Right lobe of liver (tissue), 6 donors: ENCODE measurements at places on chromosomes 7 and 10. TPM values are rescaled to one million over a fixed set of nuclear protein-coding genes. Genes with fewer than 3 reads are reported as not detected.

DNA sequence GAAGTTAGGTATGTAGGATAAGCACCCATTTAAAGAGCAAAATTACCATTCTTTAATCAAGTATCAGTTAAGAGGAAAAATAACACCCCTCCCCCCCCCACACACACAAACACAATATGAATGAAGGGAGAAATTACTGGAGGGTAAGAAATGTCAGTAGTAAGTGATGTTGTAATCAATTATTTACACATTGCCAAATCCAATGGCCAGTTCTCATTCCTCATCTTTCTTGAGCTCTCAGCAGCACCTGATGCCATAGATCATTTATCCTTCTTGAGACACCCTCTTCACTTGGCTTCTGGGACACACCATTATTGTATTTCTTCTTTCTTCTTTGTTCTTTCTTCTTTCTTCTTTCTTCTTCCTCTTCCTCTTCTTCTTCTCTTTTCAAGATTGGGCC lies 33.7 kb upstream of the FAM3C start:
- no peak overlapping the region for H3K27ac ChIP-seq
- no peaks in the 10 kb centered on the region for H3K4me1 ChIP-seq
- no peak overlapping the region for H3K4me3 ChIP-seq

The ATRNL1 gene
- 0.81 TPM for total RNA-seq

- no peaks in the 10 kb centered on the region for H3K36me3 ChIP-seq
- no peak overlapping the region for H3K27ac ChIP-seq
- no peak overlapping the region for H3K4me3 ChIP-seq
- no peaks in the 10 kb centered on the region for H3K27me3 ChIP-seq
- H3K4me1 ChIP-seq = peaks cover 12% of the 10 kb centered on the region
These were observed 966.8 kb downstream of the LRMDA start for GRCh38 chr10:76398043-76398710.

DNA sequence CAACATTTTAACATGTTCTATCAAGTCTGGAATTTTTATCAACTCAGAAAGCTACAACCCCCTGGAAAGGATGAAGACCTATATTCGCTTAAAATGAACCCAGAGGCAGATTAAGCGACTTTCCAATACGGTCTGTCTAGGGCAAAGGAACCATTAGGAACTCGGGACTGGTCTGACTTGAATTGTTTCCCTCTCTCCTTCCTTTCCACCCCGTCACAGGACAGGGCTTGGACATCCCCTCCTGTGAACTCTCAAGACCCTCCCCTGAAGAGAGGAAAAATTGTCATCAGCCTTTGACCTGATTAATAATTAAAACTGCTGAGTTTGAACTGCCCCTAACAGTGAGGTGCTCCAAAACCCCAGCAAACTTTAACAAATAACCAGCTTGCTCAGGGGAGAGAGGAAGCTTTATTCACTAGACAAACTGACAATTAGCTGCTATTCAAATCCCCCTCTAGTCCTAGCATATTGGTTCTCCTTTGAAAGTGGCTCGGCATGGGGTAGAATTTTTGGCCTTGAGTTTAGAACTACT lies 22.6 kb upstream of the SLF2 start:
- no peaks in the 10 kb centered on the region for H3K27me3 ChIP-seq
- H3K4me1 ChIP-seq = no peaks in the 10 kb centered on the region
- no peak overlapping the region for H3K4me3 ChIP-seq
- no peaks in the 10 kb centered on the region for H3K36me3 ChIP-seq

The ZC3HAV1L gene
- 3.0 TPM for total RNA-seq

DNA sequence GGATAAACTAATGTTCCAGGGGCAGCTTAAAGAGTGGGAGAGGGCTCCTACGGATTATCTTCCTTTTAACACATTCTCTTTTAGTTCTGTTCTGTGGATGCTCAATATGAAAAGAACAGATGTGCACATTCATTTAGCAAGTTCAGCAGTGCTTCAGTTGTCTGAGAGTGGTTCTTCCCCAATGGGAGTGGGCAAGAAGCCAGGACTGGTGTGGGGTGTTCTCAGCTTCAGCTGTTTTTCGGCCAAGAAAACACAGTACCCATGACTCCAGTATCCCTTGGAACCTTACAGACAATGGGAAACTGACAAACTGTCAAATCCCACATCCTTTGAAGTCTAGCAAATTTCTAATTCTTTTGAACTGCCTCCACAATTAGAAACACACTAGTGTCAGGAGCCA lies 71.5 kb upstream of the LRRC17 start:
- H3K36me3 ChIP-seq = no peaks in the 10 kb centered on the region
- no peaks in the 10 kb centered on the region for H3K27me3 ChIP-seq
- no peak overlapping the region for H3K4me3 ChIP-seq
- H3K4me1 ChIP-seq = no peaks in the 10 kb centered on the region
- DNase-seq = no peak

The HOGA1 gene
- total RNA-seq = 16.8 TPM

- no peaks in the 10 kb centered on the region for H3K27me3 ChIP-seq
- H3K36me3 ChIP-seq = no peaks in the 10 kb centered on the region
- DNase-seq = no peak
- H3K4me3 ChIP-seq = no peak overlapping the region
- no peaks in the 10 kb centered on the region for H3K4me1 ChIP-seq
These were observed 2.6 kb downstream of the ABI1 start for GRCh38 chr10:26857991-26858706.

The HOXA3 gene
- 0.26 TPM for total RNA-seq

- no peaks in the 10 kb centered on the region for H3K27me3 ChIP-seq
- H3K36me3 ChIP-seq = no peaks in the 10 kb centered on the region
- H3K4me1 ChIP-seq = no peaks in the 10 kb centered on the region
- DNase-seq = no peak
These were observed 462.3 kb upstream of the PCDH15 start for GRCh38 chr10:55263327-55263726.

DNA sequence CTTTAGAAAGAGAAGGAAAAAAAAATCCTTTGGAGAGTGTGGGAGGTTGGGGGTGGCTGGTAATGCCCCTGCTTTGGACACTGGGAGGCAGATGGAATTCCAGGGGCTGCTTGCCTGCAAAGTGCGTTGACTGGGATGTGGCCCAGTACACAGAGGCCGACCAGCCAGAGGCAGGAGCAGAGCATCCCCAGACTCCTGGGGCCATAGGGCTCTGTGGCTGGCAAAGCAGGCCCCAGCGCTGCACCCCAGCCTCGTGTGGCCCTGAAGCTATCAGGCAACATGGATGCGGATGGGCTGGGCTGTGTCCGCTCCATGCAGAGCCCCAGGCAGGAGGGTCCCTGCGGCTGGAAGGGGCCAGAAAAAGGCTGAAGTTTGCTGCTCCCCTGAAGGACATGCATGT lies 361.6 kb upstream of the FZD8 start:
- no peak overlapping the region for H3K4me3 ChIP-seq
- H3K27ac ChIP-seq = no peak overlapping the region
- H3K27me3 ChIP-seq = no peaks in the 10 kb centered on the region
- no peak for DNase-seq
- no peaks in the 10 kb centered on the region for H3K4me1 ChIP-seq

The SLC18A3 gene
- not detected for total RNA-seq

- no peaks in the 10 kb centered on the region for H3K36me3 ChIP-seq
- no peak overlapping the region for H3K27ac ChIP-seq
- H3K4me3 ChIP-seq = no peak overlapping the region
- no peaks in the 10 kb centered on the region for H3K4me1 ChIP-seq
- no peaks in the 10 kb centered on the region for H3K27me3 ChIP-seq
These were observed 65.8 kb downstream of the RHOBTB1 start for GRCh38 chr10:60878224-60878623.

The SPDYE2B gene
- total RNA-seq = not detected

DNA sequence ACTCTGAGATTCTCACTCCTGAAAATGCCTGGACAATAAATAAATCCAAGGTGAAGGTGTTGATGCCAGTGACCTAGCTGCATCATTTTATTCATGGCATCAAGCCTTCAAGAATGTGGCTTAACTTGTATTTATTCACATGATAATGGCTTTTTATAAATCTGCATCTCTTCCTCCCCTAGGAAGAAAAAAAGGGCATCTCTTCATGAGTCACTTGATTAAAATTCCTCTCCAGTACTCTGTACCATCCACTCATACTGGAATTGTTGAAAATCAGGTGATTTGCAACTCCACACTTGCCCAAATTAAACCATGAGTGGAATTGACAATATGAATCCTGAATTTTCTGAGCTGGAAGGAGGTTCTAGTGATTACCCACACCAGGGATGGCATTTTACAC lies 30.2 kb downstream of the PTPRE start:
- H3K36me3 ChIP-seq = no peaks in the 10 kb centered on the region
- H3K27me3 ChIP-seq = no peaks in the 10 kb centered on the region
- H3K27ac ChIP-seq = no peak overlapping the region
- DNase-seq = no peak
- no peak overlapping the region for H3K4me3 ChIP-seq

- H3K4me3 ChIP-seq = no peak overlapping the region
- no peaks in the 10 kb centered on the region for H3K36me3 ChIP-seq
- H3K27ac ChIP-seq = no peak overlapping the region
- DNase-seq = no peak
- no peaks in the 10 kb centered on the region for H3K27me3 ChIP-seq
These were observed 13.2 kb downstream of the WAC start for GRCh38 chr10:28545967-28546644.

DNA sequence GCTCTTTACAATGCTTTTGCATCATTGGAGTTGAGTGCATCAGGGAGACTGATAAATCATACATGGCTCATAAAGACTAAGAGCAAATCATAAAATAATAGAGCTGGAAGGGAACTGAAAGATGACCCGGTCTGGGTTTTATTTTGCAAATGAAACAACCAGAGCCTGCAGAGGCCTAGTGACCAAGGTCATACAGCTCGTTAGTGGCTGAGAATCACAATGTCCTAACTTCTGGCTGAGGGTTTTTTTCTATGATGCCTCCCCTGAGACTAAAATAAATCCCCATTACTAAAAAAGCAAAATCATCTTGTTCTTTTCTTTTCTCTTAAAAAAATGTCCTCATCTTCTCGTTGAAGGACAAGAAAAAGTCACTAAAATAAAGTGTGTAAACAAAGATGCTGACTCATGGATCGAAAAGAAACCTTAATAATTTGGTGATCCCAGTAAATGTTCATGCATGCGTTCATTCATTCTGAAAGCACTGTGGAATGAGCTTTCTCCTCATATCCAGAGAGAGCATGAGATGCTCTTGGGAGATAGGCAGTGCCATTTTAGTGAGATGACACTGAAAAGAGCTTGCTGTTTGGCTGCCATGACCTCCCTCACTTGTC lies 107.8 kb upstream of the PHYHIPL start:
- H3K4me1 ChIP-seq = no peaks in the 10 kb centered on the region
- no peak for DNase-seq
- H3K27ac ChIP-seq = no peak overlapping the region
- no peaks in the 10 kb centered on the region for H3K27me3 ChIP-seq

- H3K4me3 ChIP-seq = no peak overlapping the region
- H3K27ac ChIP-seq = no peak overlapping the region
- no peak for DNase-seq
- no peaks in the 10 kb centered on the region for H3K36me3 ChIP-seq
- H3K4me1 ChIP-seq = no peaks in the 10 kb centered on the region
These were observed 417.0 kb upstream of the FOXK1 start for GRCh38 chr7:4265066-4265465.

DNA sequence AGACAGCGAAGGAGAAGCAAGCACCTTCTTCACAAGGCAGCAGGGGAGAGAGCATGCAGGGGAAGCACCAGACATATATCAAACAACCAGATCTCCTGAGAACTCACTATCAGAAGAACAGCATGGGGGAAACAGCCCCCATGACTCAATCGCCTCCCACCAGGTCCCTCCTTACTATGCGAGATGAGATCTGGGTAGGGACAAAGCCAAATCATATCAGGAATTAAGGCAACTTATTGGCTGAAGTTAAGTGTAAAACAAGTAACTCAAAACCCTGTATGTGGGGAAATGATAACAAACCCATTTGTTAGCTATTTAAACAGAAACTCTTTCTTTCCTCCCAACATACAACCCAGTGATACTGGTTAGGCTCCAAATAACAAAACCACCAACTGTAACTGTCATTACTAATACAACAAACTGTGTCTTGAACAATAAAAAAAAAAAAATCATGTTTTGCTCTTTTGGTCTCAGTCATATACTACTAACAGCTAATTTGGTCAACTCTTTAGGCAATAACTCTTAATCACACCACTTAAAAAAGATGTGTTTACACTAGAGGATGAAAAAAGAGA lies 57.8 kb downstream of the MINDY3 start:
- DNase-seq = no peak
- H3K4me3 ChIP-seq = no peak overlapping the region
- H3K27ac ChIP-seq = no peak overlapping the region
- no peaks in the 10 kb centered on the region for H3K27me3 ChIP-seq
- no peaks in the 10 kb centered on the region for H3K4me1 ChIP-seq

The TAF3 gene
- total RNA-seq = 3.4 TPM

The OR2A7 gene
- 5.6 TPM for total RNA-seq

The HABP2 gene
- 195 TPM for total RNA-seq

DNA sequence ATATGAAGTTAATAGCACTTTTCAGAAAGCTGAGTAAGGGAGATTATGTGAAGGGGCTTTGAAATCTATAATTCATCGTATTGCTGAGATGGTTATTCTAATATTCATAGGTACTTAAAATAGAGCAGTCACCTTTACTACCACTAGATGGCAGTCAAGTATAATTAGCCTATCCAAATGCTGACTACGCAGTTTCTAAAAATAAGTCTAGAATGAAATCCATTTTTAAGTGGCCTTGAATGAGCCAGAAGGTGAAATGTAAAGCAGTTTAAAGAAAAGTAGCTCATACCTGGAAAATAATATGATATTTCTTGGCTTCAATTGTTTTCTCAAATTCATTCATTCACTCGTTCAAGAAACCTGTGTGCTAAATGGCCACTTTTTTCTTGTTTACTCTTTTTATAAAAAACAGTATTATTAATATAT lies 1277.1 kb downstream of the GATA3 start:
- H3K27ac ChIP-seq = no peak overlapping the region
- no peaks in the 10 kb centered on the region for H3K36me3 ChIP-seq
- no peak for DNase-seq
- H3K27me3 ChIP-seq = no peaks in the 10 kb centered on the region
- no peak overlapping the region for H3K4me3 ChIP-seq
- H3K4me1 ChIP-seq = no peaks in the 10 kb centered on the region

GRCh38 chr10:29353305-29353704 lies 64.4 kb downstream of the LYZL1 start:
- no peaks in the 10 kb centered on the region for H3K36me3 ChIP-seq
- peak overlapping the region; percentile 60 for H3K27ac ChIP-seq
- H3K4me3 ChIP-seq = no peak overlapping the region
- DNase-seq = no peak
- H3K4me1 ChIP-seq = no peaks in the 10 kb centered on the region
- H3K27me3 ChIP-seq = no peaks in the 10 kb centered on the region

GRCh38 chr10:102394079-102394800 lies 1.3 kb upstream of the NFKB2 start:
- H3K27me3 ChIP-seq = no peaks in the 10 kb centered on the region
- H3K4me1 ChIP-seq = no peaks in the 10 kb centered on the region
- peak overlapping the region; percentile 95 for H3K27ac ChIP-seq
- DNase-seq = peak; percentile 97
- H3K36me3 ChIP-seq = peaks cover 9% of the 10 kb centered on the region

DNA sequence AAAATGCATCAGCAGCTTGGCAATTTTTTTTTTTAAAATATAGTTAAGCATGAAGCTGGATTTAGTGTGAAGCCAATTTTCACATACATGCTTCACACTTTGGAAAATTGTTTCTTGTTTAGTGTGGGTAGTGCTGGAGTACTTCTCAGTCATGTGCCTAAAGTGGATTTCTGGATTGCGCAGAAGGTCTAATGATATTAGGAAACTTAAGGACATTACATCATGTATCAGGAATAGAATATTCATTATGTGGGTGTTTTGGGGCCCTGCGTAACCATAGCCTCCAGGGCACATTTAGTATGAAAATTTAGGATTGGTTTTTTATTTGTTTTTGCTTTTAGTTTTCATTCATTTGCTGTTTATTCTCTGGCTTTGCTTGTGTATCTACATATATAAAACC lies 28.8 kb upstream of the BNIP3 start:
- no peak overlapping the region for H3K27ac ChIP-seq
- H3K4me3 ChIP-seq = no peak overlapping the region
- no peaks in the 10 kb centered on the region for H3K4me1 ChIP-seq
- no peaks in the 10 kb centered on the region for H3K27me3 ChIP-seq
- no peak for DNase-seq

The PCLO gene
- total RNA-seq = 0.22 TPM
